ENCODE measurements at places on chromosomes 1 and 21.

DNA sequence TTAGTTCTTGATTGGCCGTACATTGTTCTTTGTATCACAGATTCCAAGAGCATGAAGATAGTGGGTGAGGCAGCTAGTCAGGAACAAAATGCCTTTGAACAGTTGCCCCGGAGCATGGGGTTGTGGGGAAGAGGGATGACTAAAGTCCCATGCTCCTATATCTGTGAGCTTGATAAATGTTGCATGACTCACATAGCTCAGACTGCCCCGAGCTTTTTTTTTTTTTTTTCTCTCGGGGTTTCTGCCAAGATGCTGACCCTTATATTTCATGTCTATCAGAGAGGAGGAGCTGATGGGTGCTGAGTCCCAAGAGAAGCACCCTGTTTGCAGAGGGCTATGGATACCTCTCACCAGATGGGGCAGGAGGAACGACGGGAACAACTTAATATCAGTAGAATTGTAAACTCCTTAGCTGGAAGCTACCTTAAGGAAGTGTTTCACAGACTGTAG, 40.6 kb downstream of the SRRM1 start:
- no peak for DNase-seq

DNA sequence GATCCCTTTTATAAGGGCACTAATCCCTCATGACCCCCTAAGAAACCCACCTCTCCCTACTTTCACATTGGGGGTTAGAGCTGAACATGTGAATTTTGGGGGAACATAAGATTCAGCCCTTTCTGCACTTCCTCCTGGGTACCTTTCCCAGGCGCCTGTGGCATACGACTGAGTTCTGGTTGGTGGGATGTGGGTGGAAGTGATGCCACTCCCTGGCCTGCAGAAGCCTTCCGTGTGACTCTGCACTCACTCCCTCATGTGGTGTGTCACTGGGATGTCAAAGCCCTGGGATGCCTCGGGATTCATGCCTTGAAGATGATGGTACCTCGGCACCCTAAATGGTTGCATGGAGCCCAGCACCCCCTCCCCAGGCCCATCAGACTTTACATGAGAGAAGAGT, 28.3 kb upstream of the VASH2 start:
- no peak for DNase-seq

GRCh38 chr1:118271883-118272282, 86.9 kb upstream of the SPAG17 start:
- no peak for DNase-seq

- no peak for DNase-seq
Observed at GRCh38 chr1:217718873-217719272, 87.7 kb downstream of the SPATA17 start.

DNA sequence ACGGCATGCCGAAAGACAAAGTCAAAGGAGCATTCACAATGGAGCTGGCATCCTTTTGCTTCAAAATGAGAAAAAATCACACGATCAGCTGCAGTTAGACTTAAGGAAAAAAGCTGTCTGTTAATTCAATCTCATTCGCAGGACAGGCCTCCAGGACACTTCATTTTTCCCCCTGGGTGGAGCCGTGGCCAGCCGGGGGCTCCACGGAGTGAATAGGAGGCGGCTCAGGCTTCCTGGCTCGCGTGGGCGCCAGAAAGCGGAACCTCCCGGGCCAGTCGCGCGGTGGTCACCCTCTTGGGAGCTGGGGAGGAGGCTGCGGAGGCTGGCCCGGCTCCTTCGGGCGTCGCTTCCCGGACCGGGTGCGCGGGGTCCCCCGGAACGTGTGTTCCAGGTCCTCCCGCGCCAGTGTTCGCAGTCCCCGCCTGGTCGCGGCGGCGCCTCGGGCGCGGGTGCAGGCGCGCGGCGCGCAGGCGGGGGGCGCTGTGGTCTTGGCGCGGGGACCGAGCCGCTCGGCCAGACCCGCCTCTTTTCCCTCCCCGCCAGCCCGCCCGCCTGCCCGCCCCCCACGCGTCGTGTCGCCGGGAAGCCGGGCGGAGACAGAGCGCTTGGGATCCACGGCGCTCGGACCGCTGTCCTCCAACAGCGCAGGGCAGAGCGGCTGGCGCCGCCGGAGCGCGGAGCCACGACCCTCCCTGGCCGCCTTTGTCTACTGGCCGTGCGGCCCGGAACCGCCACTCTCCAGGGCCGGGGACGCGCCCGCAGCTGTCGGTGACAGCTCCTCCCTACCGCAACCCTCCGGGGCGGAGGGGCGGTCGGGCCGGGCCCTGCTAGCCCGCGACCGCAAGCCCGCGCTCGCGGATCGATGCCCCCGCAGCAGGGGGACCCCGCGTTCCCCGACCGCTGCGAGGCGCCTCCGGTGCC, at the start of gene RHOU:
Gene RHOU, plus strand, starts transcription at position 599 of the 921 bp plus-strand sequence. Its CDS starts 264 bp downstream, at position 863.
- peak; percentile 72 for DNase-seq

- DNase-seq, result no peak
Observed at GRCh38 chr1:232841823-232842565, 36.8 kb downstream of the MAP10 start.

GRCh38 chr21:15052459-15052763, 12.4 kb downstream of the NRIP1 start:
- no peak for DNase-seq

- DNase-seq, result no peak
Observed at GRCh38 chr1:32960819-32961355, 3.7 kb downstream of the RNF19B start.

DNA sequence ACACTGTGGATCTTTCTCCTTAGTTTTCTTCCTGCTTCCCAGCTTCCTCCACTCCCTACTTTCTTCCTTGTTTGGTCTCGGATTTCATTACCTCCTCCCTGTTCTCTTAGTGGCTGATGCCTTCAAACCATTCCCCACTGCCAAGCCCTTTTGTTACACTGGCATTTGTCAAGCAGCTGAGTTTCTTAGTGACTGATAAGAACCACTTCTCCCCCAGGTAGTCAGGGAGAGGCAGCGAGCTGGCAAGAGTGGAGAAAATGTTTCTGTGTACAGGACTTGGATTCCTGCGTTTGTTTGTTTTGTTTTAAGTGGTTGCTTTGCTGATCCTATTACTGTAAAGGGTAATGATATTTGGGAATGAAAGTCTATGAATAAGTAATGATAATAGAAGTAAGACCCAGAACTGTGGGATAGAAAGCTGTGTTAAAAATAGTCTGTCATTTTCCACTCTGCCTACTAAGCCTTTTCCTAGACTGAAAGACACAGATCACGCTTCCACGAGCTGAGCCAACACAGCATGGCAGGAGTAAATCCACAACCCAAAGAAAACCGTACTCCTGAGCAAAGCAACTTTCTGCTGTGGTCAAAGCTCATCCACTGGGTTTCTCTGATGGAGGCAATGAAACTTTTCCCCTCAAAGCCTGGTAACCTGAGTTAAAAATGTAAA, 10.1 kb upstream of the SERTAD4 start:
- no peak for DNase-seq

GRCh38 chr1:55002686-55003085, 4.0 kb downstream of the BSND start:
- DNase-seq, result no peak

- DNase-seq, result no peak
Observed at GRCh38 chr1:247845693-247846017, 4.0 kb upstream of the OR11L1 start.

DNA sequence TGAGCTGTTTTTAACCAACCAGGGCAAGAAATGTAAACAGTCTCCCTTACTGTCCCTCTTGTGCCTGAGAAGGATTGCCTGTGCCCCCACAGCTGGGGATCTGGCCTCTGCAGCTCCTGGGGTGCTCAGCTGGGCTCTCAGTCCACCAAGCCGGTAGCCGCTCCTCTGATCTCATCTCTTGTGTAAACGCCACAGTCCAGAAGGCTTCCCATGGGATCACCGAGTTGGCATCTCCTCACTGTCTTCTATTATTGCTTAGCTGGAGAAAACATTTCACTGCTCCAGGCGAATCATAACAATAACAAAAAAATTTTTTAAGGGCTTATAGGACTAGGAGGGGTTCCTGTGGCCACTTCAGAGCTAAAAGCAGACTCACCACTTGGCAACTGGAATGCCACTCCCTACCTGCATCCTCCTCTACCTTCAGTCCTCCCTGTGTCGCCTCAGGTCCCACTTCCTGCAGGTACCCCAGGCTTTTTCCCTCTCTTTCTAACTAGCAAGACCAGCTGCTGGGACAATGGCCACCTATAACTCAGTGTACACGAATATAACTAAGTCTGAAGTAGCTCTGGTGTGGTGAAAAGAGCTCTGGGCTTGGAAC, 75.8 kb downstream of the ATP1A1 start:
- DNase-seq, result no peak

DNA sequence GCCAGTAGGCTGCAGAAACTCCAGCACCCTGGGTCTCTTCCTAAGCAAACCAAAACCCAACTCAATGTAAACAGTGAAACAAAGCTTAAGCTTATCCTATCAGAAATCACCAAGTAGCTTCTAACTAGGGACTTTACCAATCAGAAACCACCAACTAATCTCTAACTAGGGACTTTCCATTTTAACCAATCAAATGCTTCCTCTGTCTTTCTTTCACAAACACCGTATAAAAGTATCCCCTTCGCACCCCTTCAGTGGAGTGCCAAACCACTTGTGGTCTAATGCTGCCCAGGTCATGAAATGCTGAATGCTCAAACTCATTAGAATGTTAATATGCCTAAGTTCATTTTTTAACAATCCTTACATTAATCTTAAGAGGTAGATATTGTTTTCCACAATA, 250.5 kb upstream of the DUSP10 start:
- no peak for DNase-seq

DNA sequence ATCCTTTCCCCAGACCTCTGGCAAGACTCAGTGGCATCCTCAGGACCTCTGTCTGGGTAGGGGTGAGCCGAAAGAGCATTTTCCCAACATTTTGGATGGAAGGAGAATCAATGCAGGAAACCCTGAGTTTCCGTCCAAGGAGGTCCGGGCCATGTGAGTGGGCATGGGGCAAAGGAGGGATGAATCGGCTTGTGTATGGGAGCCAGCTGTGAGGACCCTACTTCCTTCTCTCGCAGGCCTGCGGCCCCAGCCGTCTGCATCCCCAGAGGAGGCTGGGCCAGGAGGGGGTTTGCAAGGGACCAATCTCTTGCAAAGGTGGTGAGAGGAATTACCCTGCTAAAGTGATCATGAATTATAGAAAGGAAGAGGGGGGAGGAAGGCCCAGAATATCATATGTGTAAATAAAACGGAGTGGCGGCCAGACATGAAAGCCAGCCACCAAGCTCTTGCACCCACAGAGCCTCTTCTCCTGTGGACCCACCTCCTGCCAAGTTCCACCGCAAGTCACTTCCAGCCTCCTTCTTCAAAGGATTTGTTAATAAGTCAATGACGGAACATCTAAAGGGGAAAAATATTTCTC, 48.2 kb upstream of the POU3F1 start:
- no peak for DNase-seq

DNA sequence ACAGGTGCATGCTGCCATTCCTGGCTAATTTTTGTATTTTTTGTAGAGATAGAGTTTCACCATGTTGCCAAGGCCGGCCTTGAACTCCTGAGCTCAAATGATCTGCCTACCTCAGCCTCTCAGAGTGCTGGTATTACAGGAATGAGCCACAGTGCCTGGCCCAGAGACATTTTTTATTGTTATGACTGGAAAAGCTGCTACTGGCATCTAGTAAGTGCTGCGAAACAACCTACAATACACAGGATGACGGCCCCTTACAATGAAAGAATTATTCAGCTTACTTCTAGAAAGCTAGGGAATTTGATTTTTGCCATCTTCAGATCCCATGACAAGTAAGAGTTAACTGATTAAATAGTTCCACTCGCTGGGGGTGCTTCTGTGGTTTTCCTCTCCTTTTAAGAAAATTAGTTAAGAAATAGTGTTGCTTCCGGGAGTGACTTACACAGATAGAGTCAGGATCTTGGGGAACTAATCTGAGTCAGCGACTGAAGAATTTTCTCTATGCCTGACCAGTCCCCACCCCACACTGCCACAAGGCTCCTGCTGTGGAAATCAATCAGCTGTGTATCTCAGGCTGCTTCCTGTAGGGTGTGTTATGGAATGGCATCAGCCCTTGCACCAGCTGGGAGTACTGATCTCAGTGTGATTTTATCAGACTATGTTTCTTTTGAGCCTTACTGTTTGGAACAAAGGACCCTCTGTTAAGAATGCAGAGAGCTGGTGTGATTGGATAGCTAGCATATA, 93.0 kb upstream of the BMP8A start:
- DNase-seq, result no peak

DNA sequence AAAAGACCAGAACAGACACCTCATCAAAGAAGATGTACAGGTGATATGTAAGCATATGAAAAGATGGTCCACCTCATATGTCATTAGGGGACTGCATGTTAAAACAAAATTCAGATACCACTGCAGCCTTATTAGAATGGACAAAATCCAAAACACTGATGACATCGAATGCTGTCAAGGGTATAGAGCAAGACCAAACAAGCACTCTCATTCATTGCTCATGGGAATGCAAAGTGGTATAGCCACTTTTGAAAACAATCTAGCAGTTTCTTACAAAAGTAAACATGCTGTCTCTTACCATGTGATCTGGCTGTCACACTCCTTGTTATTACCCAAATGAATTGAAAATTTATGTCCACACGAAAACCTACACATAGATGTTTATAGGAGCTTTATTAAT, 426.6 kb upstream of the ESRRG start:
- no peak for DNase-seq

DNA sequence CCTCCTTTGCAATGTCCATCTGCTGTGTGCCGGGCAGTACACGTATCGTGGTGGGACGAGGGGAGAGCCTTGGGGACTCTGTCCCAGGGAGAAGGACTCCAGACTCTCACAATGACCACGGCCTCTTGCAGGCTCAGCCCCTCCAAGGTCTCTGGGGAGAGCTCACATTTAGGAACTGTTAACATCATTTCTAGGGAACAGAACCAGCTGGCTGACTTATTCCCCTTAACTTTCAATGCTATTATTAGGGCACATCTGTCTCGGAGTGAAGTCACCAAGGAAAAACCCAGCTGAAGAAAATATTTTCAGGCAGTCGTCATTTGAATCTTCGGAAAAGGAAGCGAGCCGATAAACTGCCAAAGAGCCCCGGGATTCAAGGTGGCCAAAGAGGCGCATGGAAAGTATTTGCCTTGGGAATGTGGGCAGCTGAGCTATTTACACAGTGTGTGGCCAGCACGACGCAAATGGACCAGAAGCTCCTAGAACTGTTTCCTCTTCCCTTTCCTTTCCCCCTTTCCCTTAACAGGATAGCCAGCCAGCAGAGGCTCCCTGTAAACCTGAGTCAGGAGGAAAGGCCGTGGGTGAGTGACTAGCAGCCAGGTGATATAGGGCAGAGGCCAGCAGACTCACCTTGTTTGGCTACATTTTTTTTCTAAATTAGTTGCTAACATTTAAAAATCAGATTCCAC, 74.5 kb downstream of the ITPKB start:
- DNase-seq, result no peak
